ENCODE measurements at places on chromosomes 1 and 21. TPM values are rescaled to one million over a fixed set of nuclear protein-coding genes. Genes with fewer than 3 reads are reported as not detected.

The B3GALT2 gene
- 0.15 TPM for total RNA-seq

The MROH9 gene
- not detected for total RNA-seq

GRCh38 chr21:46637952-46638746 is 2.7 kb downstream of the PRMT2 start:
- no peak for DNase-seq

DNA sequence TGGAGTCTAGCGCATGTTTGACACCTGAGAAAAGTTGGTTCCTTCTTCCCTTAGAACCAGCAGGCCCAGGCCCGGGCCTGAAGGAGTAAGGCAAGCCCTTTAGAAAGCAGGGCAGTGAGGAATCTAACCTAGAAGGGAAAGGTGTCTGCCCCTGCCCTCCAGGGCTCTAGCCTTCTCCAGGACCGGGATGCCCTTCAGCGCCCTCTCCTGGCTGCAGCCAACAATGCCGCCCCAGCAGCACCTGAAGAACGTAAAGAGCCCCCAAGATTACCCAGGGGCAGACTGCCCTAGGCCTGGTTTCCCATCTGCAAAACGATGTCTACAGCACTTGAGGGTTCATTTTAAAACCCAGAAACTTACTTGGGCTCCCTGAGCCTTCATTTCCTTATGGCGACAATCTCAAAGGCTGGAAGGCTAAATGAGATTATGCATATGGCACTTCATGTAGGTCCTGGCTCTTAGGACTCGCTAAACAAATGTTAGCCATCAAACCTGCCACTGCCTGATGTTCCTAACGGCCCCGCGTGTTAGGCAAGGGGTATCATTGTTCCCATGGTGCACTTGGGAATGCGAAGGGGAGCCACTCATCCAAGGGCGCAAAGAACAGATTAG is 106.7 kb upstream of the KLHDC7A start:
- no peak for DNase-seq

- no peak for DNase-seq
These were observed 23.1 kb downstream of the WNT4 start for GRCh38 chr1:22119626-22120468.

GRCh38 chr1:247441606-247442005 is 16.3 kb downstream of the OR2B11 start:
- DNase-seq: no peak

DNA sequence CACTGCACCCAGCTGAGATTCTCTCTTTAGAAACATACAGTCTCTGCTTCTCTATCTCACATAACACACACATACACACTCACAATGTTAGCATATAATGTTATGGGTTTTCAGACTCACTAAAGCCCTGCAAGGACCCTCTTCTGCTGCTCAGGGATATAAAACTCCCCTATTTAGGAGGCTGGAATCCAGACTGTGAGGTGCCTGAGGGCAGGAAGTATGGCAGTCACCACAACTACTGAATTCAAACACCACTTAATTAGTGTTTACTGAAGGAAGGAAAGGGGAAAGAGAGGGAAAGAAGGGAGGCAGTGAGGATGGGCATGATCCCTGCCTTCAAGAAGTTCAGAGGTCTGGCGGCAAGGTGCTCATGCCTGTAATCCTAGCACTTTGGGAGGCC is 7.8 kb upstream of the CDK18 start:
- DNase-seq: no peak

GRCh38 chr1:211517006-211517405 is 25.0 kb upstream of the RD3 start:
- DNase-seq: no peak

DNA sequence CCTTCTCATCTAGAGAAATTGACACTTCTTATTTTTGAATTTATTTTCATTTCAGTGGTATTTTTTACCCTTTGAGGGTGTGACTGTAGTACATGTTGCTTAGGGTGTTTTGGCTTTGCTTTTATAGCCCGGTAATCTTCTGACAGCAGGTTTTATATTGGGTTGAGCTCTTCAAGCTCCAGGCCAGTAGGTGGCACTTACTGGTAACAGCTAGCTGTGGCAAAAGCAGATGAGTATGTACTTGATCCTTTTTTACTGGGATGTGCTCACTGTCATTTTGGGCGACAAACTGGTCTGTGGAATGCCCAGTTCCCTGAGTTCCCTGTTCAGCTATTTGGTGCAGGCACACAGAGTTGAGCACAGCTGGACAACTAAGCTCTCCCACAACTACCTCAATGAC is 916.2 kb upstream of the B3GALT2 start:
- DNase-seq: no peak

DNA sequence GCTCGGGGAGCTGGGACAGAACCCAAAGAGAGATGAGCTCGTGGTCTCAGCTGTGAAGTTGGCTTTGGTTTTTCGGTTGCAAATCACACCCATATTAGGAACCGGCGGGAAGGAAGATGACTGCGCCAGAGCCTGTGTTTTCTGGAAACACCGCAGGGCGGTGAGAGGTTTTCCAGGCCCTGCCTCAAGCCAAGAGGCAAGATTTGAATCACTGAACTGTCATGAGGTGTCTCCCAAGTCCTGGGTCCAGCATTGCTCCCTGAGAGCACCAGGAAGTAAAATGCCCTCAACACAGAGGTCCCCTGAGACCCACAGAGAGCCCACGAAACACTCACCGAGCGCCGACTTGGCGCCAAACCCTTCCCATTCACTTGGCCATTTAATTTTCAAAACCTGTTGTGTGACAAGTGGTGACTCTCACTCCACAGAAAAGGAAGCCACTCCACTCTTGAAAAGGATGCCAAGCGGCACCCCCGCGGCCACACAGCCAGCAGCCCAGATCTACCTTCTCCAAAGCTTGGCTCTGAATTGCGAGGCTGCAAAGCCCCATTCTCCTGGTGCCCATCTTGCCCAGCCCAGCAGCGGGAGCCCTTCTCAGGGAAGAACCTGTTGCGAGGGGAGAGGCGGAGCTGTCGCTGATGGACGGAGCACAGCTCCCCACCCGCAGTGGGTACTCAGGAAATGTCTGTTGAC is 99.0 kb upstream of the RUNX3 start:
- no peak for DNase-seq
